ENCODE measurements at places on chromosomes 12 and 14.

GRCh38 chr12:44078273-44078672 is 242.4 kb downstream of the TMEM117 start:
- DNase-seq, result no peak

DNA sequence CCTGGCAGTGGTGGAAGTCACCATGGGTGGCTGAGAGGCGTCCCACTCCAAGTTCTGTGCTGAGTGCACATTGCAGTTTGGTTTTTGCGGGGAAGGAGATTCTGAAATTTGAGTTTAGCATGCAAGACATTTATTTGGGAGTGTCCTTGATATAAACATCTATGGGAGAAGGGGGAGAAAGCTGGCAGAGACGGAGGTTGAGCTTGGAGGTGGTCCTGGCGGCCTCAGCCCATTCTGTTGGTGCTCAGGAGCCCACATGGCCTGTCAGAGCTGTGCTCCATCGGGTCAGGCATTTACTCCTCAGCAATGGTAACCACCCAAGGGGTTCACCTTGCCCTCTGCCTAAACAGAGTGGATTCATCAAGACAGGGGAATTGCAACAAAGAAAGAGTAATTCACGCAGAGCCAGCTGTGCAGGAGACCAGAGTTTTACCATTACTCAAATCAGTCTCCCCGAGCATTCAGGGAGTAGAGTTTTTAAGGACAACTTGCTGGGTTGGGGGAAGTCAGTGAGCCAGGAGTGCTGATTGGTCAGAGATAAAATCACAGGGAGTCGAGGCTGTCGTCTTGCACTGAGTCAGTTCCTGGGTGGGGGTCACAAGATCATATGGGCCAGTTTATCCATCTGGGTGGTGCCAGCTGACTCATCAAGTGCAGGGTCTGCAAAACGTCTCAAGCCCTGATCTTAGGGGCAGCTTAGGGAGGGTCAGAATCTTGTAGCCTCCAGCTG is 323.3 kb upstream of the TMEM132C start:
- DNase-seq, result no peak

DNA sequence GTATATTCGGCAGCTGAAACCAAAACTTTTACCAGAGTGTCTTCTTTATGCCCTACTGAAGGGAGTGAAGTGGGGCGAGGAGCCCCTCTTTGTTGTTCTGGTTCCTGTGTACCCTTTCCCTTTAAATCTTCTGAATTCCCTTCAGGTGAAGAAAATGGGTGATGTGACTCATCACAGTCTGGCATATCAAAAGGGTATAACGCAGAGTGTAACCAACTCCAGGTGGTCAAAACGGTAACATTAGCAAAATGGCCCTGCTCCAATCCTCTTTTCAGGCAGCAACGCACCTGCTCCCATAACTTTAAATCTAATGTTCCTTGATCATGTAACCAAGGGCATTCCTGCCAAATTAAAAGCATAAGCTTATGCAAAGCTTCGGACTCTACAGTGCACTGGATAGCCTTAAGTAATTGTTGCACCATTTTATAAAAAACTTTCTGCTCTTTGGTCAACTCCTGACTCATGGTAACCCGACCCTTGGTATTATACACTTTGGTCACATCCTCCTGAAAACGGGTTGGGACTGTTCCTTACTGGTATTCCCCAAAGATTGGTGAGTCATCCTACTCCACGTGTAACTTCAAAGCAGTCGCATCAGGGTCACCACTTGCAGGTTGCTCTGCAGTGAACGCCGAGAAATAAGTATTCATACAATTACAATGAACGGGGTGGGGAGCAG is 83.1 kb downstream of the KCNMB4 start:
- DNase-seq, result no peak

DNA sequence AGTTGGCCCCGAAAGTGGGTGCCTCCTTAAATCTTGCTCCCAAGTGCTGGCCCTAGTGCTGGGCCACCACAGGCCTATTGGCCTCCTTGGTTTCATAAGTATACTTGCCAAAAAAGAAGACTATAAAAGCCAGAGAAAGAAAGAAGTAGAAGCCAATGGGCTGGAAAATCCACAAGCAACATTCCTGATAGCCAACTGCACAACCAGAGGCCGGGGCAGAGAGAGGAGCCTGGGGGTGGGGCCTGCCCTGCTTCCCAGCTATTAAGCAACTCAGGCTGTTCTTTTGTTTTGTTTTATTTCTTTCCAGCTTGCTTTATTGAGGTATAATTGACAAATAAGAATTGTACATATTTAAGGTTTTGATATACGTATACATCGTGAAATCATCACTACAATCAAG is 177.2 kb upstream of the NTF3 start:
- no peak for DNase-seq

DNA sequence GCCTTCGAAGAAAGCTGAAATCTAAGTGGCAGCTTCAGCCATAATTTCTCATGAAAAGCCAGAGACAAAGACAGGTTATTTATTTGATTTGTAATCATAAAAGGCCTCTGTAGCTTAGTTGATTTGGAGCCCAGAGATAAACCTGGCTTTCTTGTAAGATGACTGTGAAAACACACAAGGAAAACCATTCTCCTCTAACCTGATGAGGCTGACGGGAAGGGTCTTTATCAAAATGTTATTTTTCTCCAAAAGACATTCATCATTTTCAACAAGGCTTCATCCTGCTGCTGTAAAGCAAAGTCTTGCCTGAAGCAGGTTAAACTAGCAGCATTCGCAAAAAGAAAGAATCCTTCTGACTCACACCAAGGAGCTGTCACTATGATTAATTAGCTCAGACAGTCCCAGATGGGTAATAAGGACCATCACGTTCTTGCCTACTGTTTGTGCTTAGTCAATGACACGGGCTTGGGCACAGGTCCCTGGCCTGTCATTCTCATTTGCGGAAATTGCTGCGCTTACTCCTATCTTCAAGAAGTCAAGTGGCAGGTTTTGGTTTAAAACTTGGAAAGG is 286.6 kb downstream of the C12orf75 start:
- DNase-seq, result no peak

DNA sequence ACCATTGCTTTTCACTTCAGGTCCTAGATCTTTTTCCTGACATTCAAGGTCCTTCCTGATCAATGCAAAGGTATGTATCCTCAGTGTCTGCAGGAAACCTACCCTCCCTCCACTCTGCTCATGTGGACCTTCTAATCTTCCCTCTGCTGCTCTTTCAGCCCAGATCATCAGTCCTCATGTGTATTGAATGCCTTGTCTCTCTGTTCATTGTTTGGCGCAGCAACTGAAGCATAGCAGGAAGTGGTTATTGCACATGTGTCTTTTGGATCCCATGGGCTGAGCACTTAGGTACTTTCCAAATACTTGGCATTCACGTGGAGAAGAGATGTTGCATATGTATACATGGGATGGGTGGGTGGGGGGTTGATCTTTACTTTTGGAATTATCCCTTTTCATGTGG is 4.3 kb upstream of the NIN start:
- no peak for DNase-seq

- no peak for DNase-seq
Measured at GRCh38 chr14:49947506-49947905, 54.6 kb downstream of the ARF6 start.

DNA sequence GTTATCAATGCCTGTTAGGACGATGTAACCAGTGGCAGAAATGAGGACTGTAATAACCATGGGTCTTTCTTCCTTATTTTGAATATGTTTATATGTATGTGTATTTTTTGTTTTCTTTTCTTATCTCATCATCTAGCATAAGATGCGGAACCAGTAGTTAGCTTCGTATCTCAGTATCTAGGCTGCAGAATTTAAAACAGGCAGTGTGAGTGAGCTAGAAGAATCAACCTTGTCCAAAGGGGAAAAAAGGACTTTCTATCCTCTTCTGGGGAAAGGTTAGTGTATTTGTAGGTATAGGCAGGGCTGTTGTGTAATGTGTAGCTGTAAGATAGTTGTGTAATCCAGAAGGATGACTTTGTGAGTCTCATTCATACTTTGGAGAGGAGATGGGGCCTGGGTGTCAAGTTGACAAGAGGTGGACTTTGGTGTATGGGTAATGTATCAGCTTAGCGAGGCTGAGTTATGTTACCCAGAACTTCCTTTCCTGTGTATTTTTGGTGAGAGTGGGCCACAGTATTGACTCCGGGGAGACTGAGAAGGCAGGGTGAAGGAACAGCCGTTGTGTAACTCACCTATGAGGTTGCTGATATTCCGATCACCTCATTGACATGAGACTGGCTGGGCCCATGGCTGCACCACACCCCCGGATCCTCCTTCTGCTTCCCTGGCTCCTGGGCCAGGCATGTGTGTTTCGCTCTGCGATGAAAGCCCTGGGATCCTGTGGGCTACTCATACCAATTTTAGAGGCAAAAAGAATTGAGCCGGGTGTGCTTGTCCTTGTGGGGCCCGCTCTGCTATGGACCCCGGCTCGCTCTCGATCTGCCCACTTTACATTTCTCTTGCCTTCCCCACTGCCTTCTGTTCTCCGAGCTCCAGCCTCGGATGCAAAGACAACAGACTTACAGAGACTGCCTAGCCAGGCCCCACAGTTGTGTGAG is 24.3 kb downstream of the DLK1 start:
- DNase-seq, result no peak

GRCh38 chr14:98022541-98023520 is 1225.6 kb downstream of the VRK1 start:
- no peak for DNase-seq

- DNase-seq, result no peak
Measured at GRCh38 chr14:94021416-94022157, 4.6 kb upstream of the OTUB2 start.

- no peak for DNase-seq
Measured at GRCh38 chr14:58133739-58134138, 18.3 kb downstream of the ARMH4 start.

DNA sequence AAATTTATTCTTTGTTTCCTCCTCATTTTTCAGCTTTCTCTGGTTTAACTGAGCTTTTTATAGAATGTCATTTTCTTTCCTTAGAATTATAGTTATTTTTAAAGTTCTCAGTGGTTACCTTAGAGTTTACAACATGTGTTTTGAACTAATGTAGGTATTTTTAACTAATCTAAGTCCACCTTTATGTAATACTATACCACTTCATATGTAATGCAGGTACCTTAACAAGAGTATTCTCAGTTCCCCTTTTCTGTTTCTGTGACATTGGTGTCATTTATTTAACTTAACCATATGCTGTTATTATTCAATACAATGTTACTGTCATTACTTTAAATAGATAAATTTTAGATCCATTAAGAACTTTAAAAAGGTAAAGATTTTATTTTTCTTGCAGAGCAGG is 30.3 kb upstream of the KCNC2 start:
- no peak for DNase-seq

- DNase-seq, result no peak
Measured at GRCh38 chr14:105397350-105397931, 897 bp upstream of the TEX22 start.

GRCh38 chr12:6809056-6809455 is 12.6 kb upstream of the GPR162 start:
- no peak for DNase-seq

GRCh38 chr12:1619159-1619558 is 9.9 kb upstream of the WNT5B start:
- DNase-seq, result no peak

DNA sequence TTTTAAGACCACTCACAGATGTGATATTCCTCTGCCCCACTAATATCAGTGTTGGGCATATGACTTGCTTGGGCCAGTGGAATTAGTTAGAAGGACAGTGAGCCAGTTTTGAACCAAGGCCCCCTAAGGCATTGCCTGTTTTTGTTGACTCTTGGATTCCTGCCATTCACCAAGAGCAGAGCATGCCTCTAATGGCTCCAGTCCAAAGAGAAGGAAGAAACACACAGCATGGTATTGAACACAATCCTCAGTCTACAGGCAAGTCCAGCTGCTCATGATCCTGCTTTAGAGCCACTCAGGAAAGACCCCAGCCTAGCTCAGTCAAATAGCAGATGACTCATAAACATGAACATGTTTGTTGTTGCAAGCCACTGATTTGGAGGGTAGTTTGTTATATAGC is 1201.5 kb downstream of the BCL11B start:
- DNase-seq, result no peak

GRCh38 chr12:27762757-27763156 is 17.3 kb upstream of the KLHL42 start:
- DNase-seq, result no peak

DNA sequence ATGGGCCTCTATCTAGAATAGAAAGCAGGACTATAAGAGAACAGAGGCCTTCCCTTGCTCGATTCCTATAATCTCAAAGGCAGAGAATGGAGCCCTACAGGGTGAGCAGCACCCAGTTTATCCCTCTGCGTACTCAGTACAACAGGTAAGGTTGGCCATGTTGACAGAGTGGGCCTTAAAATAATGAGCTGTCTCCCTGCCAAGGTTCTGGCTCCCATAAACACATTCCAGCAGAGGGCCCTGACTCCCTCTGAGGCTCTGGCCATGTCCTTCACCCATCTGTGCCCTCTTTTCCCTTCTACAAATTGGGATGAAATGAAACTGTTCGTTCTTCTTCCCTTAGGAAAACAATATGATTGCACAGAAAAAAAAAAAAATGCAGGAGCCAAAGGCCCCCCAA is 16.9 kb upstream of the PNMA1 start:
- no peak for DNase-seq

GRCh38 chr14:45048385-45048784 is 35.5 kb upstream of the PRPF39 start:
- no peak for DNase-seq

- no peak for DNase-seq
Measured at GRCh38 chr12:47068539-47068938, 10.9 kb upstream of the PCED1B start.

GRCh38 chr14:104787736-104788135 is 7.8 kb downstream of the AKT1 start:
- DNase-seq, result no peak

DNA sequence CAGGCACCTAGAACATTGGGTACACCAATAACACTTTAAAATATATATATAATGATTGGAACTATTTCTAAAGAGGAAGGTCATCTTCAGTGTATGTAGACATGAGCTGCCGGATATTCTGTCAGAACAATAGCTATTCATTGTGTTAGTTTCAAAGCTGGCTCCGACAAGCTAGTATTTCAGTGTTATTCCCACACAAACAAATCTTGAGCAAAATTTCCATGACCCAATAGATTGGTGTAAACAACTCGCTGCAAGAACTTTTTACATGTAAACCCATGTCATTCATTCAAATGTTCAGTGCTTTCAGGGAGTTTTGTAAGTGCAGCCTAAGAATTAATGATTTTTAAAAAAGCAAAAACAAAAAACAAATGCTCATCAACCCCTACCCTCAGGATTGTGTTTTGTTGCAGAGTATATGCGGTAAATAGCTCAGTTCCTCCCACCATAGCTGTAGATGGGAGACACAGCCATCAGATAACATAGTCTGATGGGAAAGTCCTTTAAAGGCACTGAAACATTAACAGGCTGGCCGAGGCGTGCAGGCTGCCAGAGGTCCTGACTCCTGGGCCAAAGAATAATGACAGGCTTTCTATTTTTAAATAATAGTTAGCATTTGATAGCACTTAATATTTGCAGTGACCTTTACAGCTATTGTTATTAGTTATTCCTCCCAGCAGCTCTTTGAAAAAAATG is 150.3 kb upstream of the ARHGAP5 start:
- DNase-seq, result no peak

DNA sequence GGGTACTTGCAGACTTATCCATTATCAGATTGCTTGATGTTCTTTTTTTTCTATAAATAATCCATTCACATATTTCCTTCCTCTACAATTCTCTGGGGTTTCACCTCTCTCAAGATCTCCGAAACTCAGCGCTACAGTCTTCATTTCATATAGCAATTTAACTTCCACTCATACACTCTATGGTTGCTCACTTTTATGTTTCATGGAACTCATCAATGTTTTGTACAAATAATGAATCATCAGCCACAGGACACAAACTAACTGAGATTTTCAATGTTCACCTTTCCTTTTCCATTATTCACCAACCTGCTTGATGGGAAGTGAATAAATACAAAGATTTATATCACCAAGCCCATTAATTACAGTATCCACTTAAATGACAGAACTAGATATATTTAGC is 534.7 kb downstream of the LRFN5 start:
- no peak for DNase-seq
